ENCODE measurements at places on chromosomes 16 and 17.

- DNase-seq: no peak
Observed at GRCh38 chr16:21226749-21227148, 6.8 kb upstream of the ANKS4B start.

GRCh38 chr17:80358861-80359260, 56.1 kb upstream of the ENDOV start:
- no peak for DNase-seq

DNA sequence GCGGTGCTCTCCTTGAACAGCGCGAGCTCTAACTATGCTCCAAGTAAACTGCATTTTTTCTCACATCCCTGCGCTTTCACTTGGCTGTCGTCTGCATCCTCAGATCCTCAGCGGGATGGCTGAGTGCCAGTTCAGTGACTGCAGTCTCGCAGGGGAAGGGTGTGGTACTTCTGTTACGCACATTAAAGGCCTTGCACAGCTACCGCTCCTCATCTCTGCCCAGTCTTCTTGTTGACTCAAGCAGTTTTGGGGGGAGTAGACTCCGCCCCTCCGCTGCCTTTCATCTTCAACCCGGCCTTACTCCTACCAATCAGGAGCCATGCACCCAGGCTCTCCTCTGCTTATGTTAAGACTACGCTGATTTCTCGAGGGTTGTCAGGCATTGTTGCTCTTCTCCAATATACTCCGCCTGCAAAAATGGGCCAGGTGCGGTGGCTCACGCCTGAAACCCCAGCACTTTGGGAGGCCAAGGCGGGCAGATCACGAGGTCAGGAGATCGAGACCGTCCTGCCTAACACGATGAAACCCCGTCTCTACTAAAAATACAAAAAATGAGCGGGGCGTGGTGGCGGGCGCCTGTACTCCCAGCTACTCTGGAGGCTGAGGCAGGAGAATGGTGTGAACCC, 10.0 kb downstream of the ATP5PD start:
- DNase-seq: no peak

DNA sequence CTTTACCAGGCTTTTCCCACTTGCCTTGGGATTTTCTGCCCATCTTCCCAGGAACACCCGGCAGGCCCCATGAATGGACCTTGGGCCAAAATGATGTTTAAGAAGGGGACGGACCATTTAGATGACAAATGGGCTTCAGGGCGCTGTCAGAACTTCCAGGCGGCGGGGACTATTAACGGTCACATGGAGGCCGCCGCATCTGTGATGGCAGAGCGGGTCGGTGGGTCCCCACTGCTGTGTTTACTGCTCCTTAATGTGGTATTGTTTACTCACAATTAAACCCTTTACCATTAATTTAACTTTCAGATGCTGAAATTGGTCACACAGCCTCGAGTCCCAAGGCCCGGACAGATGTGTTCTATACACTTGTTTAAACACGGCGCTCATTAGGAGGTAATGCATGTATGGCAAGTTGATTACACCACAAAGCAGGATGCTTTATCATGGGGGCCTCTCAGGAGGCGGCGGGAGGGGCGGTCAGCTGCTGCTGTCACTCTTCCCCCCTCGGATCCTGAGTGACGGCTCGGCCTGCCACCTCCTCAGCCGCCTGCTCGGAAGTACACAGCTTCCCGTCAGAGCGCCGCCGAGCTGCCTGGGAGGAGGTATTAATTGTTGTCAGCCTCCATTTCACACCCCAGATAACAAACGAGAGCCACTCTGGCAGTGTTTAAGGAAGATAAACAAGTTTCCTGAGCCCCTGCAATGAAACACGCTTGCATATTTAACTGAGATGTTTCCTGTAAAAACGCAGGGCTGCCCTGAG, 83.9 kb upstream of the IRX3 start:
- no peak for DNase-seq

DNA sequence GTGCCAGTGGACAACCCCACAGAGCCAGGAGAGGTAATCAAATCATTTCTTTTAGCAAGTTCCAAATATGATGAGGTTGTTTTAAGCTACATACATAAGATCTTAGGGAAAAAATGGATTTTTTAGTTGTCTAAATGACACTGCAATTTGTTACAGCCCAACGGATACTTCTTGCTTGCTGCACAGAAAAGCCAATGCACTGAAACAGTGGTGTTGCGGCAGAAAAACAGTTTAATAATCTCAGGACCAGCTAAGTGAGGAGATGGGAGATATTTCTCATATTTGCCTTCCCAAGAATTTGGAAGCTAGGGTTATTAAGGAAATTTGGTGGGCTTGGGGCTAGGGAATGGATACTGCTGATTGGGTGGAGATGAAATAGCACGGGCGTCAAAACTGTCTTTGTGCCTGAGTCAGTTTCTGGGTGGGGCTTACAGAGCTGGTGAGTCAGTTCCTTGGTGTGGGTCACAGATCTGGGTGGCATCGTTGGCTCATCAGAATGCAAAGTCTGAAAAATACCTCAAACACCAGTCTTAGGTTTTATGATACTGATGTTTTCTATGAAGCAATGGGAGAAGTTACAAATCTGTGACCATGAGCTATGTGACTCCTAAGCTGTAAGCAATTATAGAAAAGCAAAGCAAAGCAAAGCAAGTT, 255.4 kb downstream of the IRX3 start:
- DNase-seq: peak; percentile 43

All from AG09309 (cell line).